Mesangial cell (primary cell): ENCODE measurements at places on chromosomes 11 and 22. TPM values are rescaled to one million over a fixed set of nuclear protein-coding genes. Genes with fewer than 3 reads are reported as not detected.

MS4A6A gene
- not detected in 2 replicates for total RNA-seq

ASPHD2 gene
- 4.3 and 6.5 TPM in 2 replicates for total RNA-seq

MS4A6E gene
- total RNA-seq = not detected in 2 replicates

PITPNM1 gene
- 93.2 and 138 TPM in 2 replicates for total RNA-seq

STIM1 gene
- total RNA-seq = 18.7 and 20.2 TPM in 2 replicates

MMP3 gene
- total RNA-seq = 1.0 TPM in 1 of 2 replicates, not detected in the other

TPBGL gene
- 0.33 and 0.63 TPM in 2 replicates for total RNA-seq

ISX gene
- not detected in 2 replicates for total RNA-seq

LIPT2 gene
- total RNA-seq = 9.4 and 10.4 TPM in 2 replicates

TTC12 gene
- total RNA-seq = 6.4 and 13.7 TPM in 2 replicates

LYVE1 gene
- not detected in 2 replicates for total RNA-seq

MRGPRX1 gene
- not detected in 2 replicates for total RNA-seq

MMP13 gene
- total RNA-seq = 0.33 and 4.1 TPM in 2 replicates

ANGPTL5 gene
- not detected in 2 replicates for total RNA-seq

RTN4RL2 gene
- 0.16 and 4.4 TPM in 2 replicates for total RNA-seq

GRK2 gene
- total RNA-seq = 36.5 and 39.3 TPM in 2 replicates

APLP2 gene
- total RNA-seq = 198 and 328 TPM in 2 replicates

RASD2 gene
- total RNA-seq = under 0.01 and 0.13 TPM in 2 replicates

C11orf42 gene
- not detected in 2 replicates for total RNA-seq

TMPRSS4 gene
- 0.25 TPM in 1 of 2 replicates, not detected in the other for total RNA-seq

SLC6A5 gene
- not detected in 2 replicates for total RNA-seq

AQP11 gene
- 0.33 and 2.4 TPM in 2 replicates for total RNA-seq

TP53AIP1 gene
- not detected in 2 replicates for total RNA-seq

RPUSD4 gene
- total RNA-seq = 15.2 and 18.0 TPM in 2 replicates

OVOL1 gene
- 0.51 TPM in 1 of 2 replicates, not detected in the other for total RNA-seq

VPREB1 gene
- not detected in 2 replicates for total RNA-seq

FGF4 gene
- not detected in 2 replicates for total RNA-seq

MMP7 gene
- 43.3 and 509 TPM in 2 replicates for total RNA-seq
